Calu3 (cell line): ENCODE measurements at places on chromosomes 3 and 15.

- no peak for DNase-seq
Observed at GRCh38 chr3:62209101-62209500, 164.2 kb downstream of the FEZF2 start.

- no peak for DNase-seq
Observed at GRCh38 chr15:26806151-26806550, 33.3 kb upstream of the GABRB3 start.

- peak; percentile 62 for DNase-seq
Observed at GRCh38 chr3:193928354-193929209, 207.4 kb upstream of the HES1 start.

DNA sequence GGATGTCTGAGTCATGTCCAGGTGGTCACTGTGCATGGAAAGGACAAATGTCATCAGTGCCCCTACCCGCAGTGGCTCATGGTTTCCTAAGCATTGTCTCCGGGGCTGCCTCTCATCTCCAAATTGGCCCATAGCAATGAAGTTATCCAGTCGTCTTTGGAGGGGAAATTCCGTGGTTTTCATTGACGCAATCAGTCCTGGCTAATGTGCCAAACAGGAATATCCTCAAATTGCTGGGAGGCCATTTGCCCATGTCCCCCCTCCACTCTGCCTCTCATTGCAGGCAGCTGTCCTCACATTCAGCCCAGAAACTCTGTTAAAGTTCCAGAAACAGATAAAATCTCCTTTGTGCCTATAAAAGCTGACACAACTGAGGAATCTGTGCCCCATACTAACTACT, 81.6 kb downstream of the MCTP2 start:
- DNase-seq: no peak

- DNase-seq: no peak
Observed at GRCh38 chr3:160746976-160747375, 9.1 kb upstream of the PPM1L start.

DNA sequence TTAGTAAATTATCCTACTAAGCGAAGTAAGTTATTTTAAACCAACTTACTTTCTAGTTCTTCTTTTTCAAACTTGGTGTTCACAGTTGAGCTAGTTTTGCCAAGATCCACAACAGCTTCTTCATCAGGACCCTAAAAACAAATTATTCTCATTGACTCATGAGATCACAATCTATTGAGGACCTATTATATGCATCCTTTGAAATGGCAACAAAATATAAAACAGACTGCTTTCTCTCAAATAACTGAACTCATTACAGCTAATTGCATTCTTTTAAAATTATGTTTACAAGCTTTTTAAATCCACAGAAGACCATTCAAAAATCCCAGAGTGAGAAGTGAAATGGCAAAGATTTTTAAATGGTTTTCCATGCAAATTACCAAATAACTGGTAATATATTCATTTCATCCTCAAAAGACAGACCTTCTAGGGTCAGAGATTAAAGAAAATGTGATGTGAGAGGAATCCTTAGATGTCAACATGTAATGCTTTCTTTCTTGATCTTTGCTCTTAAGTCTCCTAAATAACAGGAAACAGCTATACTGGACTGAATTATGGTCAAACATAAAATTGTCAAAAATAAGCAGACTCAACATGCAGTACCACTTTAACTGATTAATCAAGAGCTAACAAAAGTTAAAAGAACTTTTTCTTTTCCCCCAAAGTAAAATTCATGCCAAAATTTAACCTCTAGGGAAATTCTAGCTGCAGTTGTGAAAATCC, 31.7 kb downstream of the SLC4A7 start:
- DNase-seq: no peak

DNA sequence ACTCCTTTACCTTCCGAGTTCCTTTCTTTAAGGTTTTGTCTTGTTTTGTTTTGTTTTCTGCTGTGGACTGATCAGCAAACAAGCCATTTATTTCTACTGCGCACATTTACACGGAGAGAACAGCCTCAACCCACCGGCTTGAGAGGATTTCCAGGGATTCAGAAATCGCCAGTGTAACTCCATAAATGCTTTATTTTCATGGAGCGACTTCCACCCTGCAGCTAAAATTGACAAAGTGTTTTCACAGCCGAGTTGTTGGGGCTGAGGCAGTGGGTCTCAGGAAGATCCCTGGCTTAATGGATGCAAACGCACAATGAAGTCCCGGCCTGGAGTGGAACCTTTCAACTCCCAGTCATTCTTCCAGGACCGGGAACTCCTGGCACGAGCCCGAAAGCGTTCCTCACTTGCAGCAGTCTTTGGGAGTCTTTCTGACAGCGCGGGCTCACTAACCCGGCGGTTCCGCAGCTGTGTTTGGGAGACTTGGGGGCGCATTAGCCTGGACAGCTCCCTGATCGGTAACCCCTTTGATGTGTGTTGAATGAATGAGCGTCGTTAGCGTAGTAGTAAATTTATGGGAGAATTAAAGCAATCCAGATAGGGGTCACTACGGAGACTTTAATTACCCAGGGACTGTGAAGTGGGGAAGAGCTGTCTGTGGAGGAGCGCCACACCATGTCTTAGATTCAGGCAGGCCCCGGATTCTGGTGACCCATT, 785 bp upstream of the MYRIP start:
- DNase-seq: peak; percentile 8

- DNase-seq: no peak
Observed at GRCh38 chr15:83571820-83572707, 81.9 kb upstream of the ADAMTSL3 start.

DNA sequence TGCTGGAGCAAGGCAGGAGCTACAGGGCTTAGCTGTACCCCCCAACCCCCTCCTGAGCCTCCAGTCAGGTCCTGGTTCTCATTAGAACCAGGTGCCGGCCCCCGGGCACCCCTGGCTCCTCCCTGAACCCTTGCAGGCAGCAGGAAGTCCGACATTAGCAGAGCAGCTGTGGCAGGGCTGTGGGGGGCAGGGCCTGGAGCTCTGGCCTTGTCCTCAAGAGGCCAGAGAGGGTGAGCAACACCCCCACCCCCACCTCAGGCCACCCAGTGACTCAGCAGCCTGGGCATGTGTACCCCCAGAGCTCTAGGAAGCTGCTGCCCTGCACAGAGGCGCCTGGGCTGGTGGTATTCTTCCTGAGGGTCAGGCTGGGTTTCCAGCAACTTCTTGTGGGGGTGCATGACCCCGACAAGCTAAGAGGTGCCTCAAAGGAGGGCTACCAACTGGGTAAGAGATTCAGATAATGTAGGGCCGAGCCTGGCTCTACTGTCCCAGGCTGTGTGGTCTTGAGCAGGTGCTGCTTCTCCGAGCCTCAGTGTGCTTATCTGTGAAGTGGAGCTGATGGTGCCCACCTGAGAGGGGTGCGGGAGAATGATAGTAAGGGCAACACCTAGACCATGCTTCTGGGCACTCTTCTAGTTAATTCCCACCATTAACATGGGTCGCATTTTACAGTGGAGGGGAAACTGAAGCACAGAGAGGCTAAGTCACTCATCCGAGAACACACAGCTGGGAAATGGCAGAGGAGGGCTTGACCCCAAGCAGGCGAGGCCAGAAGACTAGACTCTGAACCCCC, 16.0 kb downstream of the H1-8 start:
- DNase-seq: no peak

GRCh38 chr3:28138043-28138610, 103.3 kb upstream of the CMC1 start:
- no peak for DNase-seq
